K562 (cell line): ENCODE measurements at places on chromosomes 5 and 9.
A peak's percentile ranks its signal among the peaks of the same experiment; 100 is the strongest.

DNA sequence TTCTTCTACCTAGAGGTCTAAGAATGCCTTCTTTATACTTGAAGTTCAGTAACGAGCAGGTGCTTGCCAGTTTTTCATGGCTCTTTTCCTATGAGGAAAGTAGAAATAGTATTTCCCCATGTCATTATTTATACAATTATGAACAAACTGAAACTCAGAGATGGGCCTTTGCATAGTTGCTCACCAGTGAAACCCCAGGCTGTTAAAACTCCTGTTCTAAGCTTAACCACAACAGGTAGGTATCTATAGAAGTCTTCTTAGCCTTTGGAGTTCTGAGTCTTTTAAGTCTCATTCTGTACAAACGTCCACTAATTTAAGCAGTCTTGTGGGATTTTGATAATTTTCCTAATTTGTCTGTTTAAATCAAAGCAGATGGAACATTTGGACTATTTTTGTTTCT is 90.1 kb downstream of the STARD4 start:
- no peak for DNase-seq

GRCh38 chr5:168269937-168270330 is 21.5 kb upstream of the WWC1 start:
- DNase-seq, result peak; percentile 29

DNA sequence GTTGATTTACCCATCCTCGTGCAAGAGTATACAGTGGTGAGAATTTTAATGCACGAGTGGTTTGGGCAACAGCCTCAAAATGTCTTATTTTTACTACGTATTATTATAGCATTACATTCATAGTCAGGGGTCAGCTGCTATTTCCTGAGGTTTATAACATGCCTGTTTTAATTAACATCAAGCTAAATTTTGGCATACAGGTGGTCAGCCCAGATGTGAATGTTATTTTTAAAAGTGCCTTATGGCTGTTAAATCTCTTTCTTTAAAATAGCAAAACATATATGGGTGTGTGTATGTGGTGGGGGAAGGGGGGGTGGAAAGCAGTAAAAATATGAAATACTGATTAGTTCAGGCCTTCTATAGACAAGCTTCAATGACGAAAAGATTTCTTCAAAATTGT is 424.5 kb upstream of the CLINT1 start:
- DNase-seq, result no peak

DNA sequence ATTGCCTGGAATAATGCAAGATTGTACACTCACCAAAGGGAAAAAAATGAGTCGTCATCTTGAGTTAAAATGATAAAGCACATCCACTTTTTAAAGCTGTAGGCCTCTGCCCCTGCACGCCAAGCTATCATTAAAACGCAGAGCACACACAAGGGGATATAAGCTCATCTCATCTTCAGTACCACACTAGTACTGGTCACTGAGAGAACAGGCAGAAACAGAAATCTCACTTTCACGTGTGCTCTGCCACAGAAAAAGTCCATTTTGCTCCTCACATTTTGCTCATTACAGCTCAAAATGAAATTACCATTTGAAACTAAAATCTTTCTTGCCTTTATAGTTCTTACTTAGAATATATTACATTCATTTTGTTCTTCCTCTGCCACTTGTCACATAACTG is 99.2 kb upstream of the SLC30A5 start:
- DNase-seq, result no peak

GRCh38 chr9:5957166-5957565 is 58.3 kb downstream of the RANBP6 start:
- DNase-seq, result no peak
